SK-N-SH (cell line): ENCODE measurements at places on chromosomes 2 and 18. TPM values are rescaled to one million over a fixed set of nuclear protein-coding genes. Genes with fewer than 3 reads are reported as not detected.

The CCDC85A gene
- polyA plus RNA-seq: 48.7 and 49.9 TPM in 2 replicates

The GRB14 gene
- polyA plus RNA-seq: 3.9 and 6.4 TPM in 2 replicates

The IL36B gene
- polyA plus RNA-seq: not detected in 2 replicates

DNA sequence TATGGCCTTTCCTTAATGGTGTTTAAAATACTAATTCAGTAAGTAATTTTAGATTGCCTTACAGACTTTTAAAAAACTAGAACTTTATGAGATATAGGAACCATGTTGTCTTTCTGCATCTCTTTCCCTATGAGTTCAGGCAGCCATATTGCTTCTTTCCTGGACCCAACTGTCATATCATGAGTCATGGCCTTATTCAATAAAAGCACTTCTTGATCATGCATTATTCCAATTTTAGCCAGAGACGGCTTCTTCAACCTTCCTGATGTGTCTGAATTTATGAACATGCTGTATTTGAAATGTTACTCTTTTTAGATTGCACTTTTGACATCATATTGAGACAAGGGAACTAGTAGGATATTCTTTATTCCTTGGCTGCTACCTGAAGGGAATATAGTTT, 65.4 kb upstream of the MAP3K20 start:
- H3K27ac ChIP-seq: no peak overlapping the region
- no peaks in the 10 kb centered on the region for H3K36me3 ChIP-seq
- no peak overlapping the region for H3K4me3 ChIP-seq
- no peaks in the 10 kb centered on the region for H3K27me3 ChIP-seq

- H3K36me3 ChIP-seq: no peaks in the 10 kb centered on the region
- H3K4me3 ChIP-seq: no peak overlapping the region
- no peaks in the 10 kb centered on the region for H3K27me3 ChIP-seq
- H3K27ac ChIP-seq: no peak overlapping the region
These were observed 72.7 kb upstream of the LPIN2 start for GRCh38 chr18:3085612-3086011.

GRCh38 chr2:84844141-84844540, 36.7 kb downstream of the TRABD2A start:
- H3K4me1 ChIP-seq: peaks cover 2% of the 10 kb centered on the region; the same call in 1 of the 2 replicates
- H3K27me3 ChIP-seq: peaks cover 5% of the 10 kb centered on the region; the same call in 1 of the 2 replicates
- no peak for DNase-seq
- H3K4me3 ChIP-seq: no peak overlapping the region
- no peaks in the 10 kb centered on the region for H3K36me3 ChIP-seq
- H3K27ac ChIP-seq: no peak overlapping the region

- H3K36me3 ChIP-seq: peaks cover 12% of the 10 kb centered on the region
- peak overlapping the region; percentile 98 for H3K4me3 ChIP-seq
- no peaks in the 10 kb centered on the region for H3K4me1 ChIP-seq
- peak; percentile 48 for DNase-seq
- H3K27me3 ChIP-seq: no peaks in the 10 kb centered on the region
These were observed 4.1 kb downstream of the BCL11A start for GRCh38 chr2:60549238-60549927.
